Foreskin fibroblast (primary cell): ENCODE measurements at places on chromosomes 1 and 21.

DNA sequence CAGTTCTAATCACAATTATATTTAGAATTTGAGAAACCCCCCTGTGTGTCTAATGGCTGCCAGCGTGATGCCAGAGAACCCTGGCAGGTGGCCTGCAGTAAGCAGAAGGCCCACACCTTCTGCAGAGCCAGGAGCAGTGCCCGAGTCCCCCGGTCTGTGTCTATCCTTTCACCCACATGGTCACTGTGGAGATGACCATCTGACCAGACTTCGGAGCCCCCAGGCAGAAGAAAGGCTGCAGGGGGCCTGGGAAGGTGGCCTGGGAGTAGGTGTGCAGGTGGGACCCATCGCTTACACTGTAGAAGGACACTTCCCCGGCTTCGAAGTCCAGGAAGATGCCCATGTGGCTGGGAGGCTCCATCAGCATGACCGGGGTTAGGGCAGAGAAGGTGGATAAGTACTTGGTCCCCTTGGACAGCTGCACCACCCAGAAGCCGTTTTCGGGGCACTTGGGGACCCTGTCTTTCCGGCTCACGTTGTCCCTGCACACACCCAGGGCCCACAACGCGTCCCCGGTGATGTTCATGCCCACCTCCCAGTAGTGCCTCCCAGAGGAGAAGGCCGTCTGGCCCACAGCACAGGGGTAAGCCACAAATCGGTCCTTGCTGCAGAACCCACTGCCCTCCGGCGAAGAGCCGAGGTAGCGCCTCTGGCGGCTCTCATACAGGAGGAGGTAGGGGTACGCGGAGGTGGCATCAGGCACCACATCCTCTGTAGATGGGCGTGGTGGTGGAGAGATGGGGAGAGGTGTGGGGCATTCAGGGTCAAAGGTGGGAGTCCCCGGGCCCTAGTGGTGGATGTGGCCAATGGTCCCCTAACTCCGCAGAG is 1.6 kb upstream of the TRIM11 start:
- no peak for DNase-seq

- no peak for DNase-seq
Observed at GRCh38 chr1:225644666-225645065, 8.3 kb downstream of the ENAH start.

- DNase-seq, result no peak
Observed at GRCh38 chr1:70066711-70067110, 138.7 kb downstream of the LRRC40 start.

DNA sequence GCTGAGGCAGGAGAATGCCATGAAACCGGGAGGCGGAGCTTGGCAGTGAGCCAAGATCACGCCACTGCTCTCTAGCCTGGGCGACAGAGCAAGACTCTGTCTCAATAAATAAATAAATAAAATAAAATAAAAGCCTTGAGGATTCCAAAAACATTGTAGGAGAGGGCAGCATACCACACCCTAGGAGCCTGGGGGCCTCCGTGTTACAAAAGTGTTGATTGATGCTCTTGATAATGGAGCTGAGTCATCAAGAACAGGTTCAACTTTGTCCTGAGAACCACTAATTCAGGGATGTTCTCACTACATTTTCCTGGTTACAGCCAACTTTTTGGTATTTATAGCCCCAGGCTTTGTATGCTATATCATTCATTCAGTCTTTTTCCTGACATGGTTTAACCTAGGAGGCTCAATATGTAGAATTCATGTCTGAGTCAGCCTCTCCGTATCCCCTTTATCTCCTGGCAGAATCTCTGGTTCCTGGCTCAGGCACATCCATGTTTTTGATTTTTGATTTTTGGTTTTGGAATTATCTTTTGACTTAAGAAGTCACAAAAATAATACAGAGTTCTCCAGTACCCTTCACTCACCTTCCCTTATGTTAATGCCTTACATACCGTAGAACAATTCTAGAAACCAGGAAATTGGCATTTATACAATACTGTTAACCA is 69.4 kb downstream of the LRRC8D start:
- no peak for DNase-seq

DNA sequence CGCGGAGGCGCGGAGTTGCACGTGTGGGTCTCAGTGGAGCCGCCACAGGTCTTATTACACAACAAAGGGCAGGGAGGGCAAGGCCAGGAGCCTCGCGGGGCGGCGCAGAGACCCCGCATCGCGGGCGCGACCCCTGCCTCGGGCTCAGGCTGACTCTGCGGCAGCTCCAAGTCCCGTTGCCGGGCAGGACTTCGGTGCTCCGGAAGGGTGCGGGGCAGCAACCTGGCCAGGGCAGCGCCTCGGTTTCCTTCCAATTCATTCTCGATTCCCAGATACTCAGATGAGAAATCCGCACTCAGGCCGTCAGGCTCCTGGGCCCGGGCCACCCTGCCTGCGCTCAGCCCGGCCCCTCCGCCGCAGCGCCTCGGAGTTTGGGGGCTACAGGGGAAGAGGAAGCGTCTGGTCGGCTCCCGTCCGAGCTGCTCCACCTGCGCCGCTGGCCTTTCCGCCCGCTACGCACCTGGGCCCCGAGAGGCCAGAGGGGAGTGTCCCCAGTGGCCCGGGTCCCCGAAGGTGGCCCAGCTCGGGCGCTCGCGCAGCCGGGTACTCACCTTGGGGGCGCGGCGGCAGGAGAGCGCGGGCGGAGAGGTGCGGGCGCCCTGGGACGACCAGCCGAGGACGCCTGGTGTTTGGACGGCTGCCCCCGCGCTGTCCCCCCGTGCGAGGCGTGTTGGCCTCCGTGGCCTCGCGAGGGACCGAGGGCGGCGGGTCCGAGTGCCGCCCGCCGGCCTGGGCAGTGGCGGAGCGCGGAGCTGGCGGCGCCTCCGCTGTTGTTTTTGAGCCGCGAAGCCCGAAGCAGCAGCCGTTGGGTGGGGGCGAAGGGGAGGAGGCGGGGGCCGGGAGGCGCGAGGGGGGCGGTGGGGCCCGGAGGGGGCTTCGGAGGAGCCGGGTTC is 1.1 kb upstream of the PRDM16 start:
- no peak for DNase-seq

GRCh38 chr21:33968080-33968994 is 52.7 kb upstream of the ATP5PO start:
- peak; percentile 84 for DNase-seq

GRCh38 chr1:167926486-167926997 is 9.9 kb upstream of the DCAF6 start:
- no peak for DNase-seq

DNA sequence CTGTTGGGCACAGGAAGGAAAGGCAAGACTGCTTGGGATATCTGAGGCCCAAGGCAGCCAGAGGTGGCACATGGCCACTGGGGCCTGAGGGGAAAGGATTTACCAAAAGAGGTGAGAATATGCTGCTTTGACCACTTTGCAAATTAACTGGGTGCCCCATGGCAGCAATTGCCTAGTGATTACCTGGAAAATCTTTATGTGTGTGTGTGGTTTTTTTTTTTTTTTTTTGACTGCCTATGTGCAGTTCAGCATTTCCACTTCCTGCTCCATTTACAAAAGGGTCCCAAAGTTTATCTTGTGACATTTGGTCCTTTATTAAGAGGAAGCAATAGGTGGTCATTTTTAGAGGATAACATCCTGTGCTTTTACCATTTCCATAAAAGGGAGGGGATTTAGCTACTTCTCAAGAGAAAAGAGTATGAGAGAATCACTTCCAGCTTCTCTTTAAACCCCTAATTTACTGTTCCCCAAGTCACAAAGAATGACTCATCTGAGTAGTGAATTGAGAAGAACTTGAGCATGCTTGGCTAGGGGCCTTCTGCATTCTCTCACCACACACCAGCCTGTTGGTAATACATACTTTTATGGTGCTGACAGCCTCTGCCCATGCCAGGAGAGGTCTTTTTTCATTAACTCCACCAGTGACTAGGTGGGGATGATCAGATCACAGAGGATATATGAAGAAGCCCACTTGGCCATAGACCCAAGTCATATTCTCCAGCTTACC is 52.1 kb downstream of the SYDE2 start:
- peak; percentile 82 for DNase-seq

DNA sequence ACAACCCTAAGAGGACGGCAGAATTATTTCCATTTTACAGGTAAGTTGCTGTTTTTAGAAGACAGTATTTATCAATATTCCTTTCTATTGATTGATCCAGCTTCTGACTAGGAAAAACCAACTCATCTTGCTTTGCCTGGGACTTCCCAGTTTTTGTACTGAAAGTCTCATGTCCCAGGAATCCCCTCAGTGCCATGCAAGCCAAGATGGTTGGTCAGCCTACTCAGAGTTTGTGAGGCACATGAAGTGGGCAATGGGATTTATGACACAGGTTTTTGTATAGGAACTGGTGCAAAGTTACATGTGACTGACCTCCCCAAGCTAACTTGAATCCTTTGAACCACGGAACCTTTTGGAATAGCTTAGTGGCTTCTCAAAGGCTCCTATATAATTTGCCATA is 45.5 kb downstream of the GNG12 start:
- peak; percentile 73 for DNase-seq

DNA sequence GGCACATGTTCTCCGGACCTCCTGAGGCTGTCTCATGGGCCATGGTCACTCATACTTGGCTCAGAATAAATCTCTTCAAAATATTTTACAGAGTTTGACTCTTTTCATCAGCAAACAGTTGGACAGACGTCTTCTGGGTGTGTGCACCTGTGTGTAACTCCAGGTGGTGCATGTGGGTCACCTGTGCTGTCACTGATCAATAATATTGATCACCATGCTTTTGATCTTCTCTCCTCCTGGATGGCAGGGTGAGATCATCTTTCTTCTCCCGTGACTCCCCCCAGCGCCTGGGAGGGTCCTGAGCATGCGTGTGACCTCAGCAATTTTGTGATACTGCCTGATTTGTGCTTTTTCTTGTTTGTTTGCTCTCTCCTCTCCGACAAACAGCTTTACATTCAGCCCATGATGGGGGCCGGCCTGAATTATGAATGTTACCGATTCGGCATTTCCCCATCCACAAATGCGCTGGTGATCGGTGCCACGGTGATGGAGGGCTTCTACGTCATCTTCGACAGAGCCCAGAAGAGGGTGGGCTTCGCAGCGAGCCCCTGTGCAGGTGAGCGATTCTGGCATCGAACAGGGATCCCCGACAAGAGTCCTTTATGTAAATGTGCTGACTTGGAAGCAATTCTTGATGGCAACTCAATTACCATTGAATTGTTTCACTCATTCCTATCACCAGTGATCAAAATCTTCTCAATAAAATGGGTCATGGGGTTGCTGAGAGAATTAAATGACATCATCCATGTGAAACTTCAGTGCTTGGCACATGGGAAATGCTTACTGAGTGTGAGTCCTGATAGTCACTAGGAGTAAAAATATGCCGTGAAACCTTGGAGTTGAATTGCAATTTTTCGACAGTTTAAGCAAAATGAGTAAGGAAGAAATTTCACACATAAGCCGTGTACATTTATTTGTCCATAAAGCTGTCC is 59.6 kb upstream of the FAM3B start:
- DNase-seq, result no peak

DNA sequence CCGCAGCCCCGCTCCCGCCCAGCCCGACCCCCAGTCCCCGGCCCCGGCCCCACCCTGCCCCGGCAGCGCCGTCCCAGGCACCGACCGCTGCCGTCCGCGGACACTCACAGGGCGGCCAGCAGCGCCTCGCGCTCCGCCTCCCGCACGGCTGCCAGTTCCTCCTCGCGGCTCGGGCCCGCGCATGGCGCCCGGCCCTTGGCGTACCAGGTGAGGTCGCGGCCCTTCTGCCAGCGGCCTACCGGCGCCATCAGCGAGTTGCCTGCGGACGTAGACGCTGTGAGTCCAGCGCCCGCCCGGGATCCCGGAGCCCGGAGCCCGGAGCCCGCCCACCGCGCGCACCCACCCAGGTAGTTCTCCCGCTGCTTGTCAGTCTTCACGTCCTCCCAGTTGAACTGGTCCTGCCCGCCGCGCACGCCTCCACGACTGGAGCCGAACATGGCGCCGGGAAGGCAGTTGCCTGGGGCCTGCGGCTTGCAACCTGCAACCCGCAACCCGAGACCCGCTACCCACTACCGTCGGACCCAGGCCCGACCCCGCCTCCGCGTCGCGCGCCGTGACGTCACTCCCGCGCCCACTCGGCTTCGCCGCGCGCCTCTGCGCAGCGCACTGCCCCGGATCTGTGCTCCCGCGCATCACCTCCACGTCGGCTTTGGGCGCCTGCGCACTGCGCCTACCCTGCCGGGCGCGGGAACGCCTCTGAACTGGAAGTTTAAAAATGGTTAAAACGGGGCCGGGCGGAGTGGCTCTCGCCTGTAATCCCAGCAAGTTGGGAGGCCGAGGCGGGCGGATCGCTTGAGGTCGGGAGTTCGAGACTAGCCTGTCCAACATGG is at the start of gene C1orf35:
Gene C1orf35 (minus strand): TSS at position 535 of the 830 bp plus-strand sequence. CDS start 98 bp downstream, at position 437.
- DNase-seq, result peak; percentile 90

GRCh38 chr1:30995990-30996612 is 69.4 kb downstream of the PUM1 start:
- no peak for DNase-seq

GRCh38 chr1:46691997-46692790 is 20.5 kb downstream of the TEX38 start:
- DNase-seq, result no peak

GRCh38 chr1:108531444-108531843 is 28.5 kb upstream of the EEIG2 start:
- no peak for DNase-seq

GRCh38 chr1:93061895-93062792 is 16.9 kb upstream of the MTF2 start:
- peak; percentile 30 for DNase-seq

DNA sequence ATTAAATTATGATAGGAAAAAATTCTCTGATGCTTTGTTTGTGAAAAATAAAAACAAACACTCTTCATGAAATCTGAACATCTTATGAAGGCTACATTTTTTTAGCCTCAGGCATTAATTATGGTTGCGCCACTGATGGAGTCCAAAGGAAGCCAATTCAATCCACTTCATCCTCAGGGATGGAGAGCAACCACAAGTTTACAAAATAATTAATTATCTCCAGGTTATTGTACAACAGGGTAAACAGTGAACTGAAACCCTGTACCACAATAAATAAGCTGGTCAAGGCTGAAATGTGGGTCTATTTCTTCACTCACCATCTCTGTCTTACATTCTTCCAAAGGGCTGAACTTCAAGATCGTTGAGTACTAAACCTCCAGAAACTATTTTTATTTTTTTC is 49.2 kb downstream of the MRPL39 start:
- no peak for DNase-seq

GRCh38 chr1:237961754-237962153 is 71.0 kb upstream of the ZP4 start:
- no peak for DNase-seq

DNA sequence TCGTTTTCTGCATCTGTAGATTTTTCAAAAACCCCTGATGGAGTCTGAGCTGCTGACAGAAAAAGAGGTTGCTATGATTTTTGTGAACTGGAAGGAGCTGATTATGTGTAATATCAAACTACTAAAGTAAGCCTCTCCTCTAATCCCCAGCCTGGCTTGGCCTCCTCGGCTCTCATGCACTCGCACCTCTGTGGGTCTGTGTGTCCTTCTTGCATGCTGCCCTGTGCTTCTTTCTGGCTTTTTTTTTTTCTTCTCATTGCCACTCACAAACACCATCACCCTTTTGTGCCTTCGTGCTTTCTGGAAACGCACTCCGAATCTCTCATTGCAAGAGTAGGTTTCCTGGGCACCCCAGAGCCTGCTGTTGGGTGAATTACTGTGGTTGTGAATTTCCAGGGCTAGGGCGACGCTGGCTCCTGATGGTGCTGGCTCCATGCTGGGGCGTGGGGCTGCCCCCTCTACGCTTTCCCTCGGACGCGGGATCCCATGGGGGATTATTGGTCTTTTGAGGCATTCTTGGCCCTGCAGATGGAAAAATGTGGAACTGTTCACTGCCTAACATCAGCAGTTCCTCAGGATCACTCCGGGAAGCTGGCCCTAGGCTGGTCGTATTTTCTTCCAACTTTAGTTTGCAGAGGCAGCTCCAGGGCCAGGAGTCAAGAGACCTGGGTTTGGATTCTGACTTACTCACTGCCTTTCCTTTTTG is 56.8 kb downstream of the ATP5PO start:
- DNase-seq, result no peak

- DNase-seq, result no peak
Observed at GRCh38 chr1:26970810-26971209, 10.5 kb upstream of the KDF1 start.
